ENCODE measurements at places on chromosomes 1 and 21.

- no peak for DNase-seq
These were observed 59.7 kb downstream of the TEX35 start for GRCh38 chr1:178572604-178573003.

GRCh38 chr1:203768256-203768655, 3.3 kb downstream of the LAX1 start:
- no peak for DNase-seq

DNA sequence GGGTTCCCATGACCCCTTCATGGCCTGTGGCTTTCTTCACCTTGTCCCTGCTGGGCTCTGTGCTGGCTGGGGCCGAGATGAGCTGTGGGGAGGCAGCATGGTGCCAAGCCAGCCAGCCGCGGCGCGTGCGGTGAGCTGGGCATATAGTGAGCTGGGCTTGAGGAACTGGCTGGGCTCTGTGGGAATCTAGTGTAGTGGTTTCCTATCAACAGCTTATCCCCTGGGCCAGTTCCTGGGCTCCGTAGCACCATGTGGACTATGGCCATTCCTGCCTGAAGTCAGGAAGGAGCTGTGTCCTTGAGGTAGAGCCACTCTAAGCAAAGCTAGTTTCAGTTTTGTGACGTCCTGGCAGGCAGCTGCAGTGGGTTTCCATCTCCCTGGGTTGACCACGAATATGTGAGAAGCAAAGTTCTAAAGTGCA, 1.8 kb downstream of the NCMAP start:
- DNase-seq, result no peak

DNA sequence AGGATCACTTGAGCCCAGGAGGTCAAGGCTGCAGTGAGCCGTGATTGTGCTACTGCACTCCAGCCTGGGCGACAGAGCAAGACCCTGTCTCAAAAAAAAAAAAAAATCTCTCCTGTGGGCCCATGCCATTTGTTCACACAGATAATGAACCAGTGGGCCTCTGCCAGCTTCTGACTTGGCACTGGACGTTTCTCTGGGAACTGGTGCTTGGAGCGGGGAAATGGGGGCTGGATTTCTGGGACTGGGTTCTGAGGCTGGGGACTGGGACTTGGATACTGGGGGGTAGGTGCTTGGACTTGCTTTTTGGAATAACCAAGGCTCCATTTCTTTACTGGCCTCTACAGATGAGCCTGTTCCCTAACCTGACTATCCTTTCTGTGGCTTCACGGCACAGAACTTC, 9.7 kb downstream of the IFI6 start:
- DNase-seq, result no peak

GRCh38 chr1:56189454-56189853, 389.9 kb downstream of the PLPP3 start:
- DNase-seq, result no peak

DNA sequence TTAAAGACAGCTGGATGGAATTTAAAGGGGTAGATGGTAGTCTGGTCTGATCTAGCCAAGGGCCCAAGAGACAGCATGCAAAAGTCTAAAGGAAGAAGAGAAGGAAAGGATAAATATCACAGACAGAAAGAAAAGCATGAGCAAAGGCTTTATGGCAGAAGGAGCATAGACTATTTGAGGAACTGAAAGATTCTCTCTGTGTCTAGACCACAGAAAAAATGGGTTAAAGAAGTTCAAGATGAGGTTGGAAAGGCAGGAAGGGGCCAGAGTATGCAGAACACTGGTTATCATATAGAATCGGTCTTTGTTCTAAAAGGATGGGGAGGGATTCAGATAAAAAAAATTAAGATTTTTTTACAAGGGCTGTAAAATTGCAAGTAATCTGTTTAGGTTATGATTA, 136.8 kb upstream of the SGIP1 start:
- no peak for DNase-seq

DNA sequence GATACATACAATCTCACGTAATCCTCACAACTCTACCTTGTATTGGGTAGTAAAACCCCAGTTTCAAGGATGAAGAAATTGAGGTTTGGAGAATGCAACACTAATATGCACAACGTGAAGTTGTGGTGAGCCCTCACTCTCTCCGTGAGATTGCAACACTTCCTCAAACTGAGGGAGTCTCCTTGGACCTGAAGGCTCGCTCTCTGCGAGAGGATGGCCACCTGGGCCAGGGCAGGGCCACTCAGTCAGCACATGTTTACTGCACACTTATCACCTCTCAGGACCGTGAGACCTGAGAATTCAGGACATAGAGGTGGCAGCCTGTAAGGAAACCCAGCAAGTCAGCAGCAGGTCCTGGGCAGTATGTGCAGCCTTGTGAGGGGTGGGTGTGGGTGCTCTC, 8.7 kb downstream of the SH3BP5L start:
- no peak for DNase-seq

DNA sequence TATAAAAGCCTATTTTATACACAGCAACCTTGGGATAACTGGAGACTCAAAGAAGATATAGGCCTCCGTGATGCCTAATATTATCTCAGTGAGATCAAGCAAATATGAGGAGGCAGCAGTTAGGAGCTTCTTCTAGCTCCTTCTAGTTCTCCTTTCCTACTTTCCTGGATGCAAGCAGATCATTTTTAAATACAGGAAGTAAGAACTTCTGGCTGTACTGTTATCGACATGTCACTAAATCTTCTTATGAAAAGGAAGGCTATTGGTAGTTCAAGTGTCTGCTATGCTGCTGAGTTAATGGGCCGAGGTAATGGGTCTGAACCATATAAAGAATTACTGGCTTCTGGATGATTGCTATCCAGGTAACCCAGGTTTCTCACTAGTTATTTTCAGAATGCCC, 15.9 kb downstream of the HSPA13 start:
- no peak for DNase-seq

DNA sequence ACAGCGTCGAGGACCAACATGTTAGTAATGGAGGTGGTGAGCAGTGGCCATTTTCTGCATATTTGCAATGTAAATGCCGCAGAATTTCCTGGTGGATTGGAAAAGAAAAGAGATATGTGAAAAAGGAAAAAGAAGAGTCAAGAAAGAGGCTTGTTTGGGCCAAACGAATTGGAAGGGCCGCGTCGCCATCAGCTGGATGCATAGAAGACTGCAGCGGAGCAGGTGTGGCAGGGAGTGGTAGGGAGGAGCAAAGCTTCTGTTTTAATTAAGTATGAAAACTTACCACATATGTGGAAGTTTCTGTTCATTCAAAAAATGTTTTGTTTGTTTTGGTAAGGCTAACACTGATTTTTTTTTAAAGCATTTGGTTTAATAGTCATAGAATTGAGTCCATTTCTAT, 690.7 kb downstream of the NCAM2 start:
- no peak for DNase-seq

- DNase-seq, result no peak
These were observed 453 bp downstream of the DRAM2 start for GRCh38 chr1:111139324-111139955.

DNA sequence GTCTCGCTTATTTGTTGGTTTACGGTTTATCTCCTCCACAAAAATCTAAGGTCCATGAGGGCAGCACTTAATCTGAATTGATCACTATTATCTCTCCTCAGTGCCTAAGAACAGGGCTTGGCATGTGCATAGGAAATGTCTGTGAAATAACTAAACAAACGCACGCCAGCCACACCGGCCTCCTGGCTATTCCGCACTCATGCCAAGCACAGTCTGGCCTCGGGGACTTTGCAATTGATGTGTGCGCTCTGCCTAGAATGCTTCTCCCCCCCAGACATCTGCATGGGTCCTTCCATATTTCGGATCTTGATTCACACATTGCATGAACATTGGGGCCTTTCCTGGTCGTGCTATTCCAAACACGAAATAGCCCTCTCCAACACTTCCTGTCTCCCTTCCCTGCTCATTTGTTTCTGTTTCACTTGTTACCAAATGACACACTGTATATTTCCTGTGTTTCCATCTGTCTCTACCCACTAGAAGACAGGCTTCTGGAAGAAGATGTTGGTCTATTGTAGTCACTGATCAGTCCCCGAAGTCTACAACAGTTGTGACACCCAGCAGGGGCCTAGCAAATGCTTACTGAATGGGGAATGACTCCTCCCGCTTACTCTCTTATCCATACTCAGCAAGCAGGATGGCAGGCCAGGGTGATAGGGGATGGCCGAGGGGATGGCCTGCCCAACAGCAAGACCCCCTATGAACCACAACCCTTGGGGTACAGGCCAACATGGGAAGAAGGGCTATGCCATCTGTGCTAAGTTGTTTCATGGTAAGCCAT, 93.9 kb downstream of the GLIS1 start:
- no peak for DNase-seq

- DNase-seq, result no peak
These were observed 197.5 kb upstream of the PTBP2 start for GRCh38 chr1:96524100-96524499.

GRCh38 chr1:14366091-14367018, 232.1 kb upstream of the KAZN start:
- DNase-seq, result no peak

- no peak for DNase-seq
These were observed 212.4 kb downstream of the BACH1 start for GRCh38 chr21:29511096-29511495.

DNA sequence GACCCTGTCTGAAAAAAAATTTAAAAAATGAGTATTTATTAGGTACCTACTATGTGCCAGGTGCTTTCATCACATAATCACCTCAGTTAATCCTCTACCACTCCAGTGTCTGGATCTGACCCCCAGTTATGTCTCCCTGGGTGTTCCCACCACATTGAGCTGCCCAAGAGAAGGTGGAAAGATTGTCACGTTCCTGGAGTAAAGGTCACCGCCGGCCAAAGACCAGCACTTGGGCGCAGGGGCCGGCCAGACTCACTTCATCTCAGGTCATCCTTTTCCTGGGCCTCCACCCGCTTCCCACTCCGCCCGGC, 714 bp downstream of the PYCR2 start:
- DNase-seq, result no peak

DNA sequence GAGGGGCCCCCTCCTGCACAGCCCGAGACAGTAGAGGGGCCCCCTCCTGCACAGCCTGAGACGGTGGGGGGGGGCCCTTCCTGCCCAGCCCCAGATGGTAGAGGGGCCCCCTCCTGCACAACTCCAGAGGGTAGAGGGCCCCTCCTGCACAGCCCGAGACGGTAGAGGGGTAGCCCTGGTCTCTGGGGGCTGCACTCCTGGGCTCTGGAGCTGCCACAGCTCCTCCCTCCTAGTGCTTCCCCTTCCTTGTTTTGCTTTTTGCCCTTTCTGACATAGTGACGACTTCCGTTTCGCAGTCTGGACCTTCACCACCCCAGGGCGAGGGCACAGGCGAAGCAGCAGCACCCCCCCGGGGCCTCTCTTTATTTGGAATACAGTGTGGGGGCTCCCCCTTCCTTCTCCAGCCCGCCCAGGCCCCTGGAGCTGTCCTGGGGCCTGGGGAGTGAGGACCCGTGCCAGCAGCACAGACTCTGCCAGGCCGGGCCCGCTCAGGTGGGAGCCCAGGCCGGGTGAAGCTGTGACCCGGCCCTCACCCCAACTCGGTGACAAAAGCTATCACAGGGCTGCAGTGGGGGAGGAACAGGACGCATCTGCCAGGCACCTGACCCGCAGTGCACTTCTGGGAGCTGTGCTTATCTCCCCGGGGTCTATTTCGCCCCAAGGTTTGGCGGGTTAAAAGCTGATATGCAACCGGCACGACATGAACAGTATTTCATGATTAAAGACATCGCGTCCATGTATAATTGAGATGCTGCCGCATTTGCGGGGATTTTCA, 1.1 kb upstream of the PRXL2B start:
- no peak for DNase-seq

DNA sequence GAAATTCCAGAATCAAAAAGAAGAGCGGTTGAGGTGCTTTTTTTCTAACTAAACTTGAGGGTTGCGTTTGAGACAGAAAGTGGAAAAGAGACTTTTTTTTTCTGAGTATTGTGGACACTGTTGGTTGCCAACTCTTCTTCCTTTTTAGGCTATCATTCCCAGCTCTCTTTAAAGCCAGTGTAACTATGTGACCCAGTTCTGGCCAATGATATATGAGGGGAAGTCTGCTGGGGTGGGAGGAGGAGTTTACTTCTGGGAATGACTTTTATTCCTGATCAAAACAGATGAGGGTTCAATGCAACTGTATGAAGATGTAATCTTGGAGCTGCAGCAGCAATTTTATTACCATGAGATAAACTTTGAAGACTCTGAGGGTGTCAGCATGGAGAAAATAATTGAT, 17.3 kb upstream of the NMNAT2 start:
- DNase-seq, result no peak

- no peak for DNase-seq
These were observed 5.7 kb downstream of the DMRTA2 start for GRCh38 chr1:50417507-50417906.

DNA sequence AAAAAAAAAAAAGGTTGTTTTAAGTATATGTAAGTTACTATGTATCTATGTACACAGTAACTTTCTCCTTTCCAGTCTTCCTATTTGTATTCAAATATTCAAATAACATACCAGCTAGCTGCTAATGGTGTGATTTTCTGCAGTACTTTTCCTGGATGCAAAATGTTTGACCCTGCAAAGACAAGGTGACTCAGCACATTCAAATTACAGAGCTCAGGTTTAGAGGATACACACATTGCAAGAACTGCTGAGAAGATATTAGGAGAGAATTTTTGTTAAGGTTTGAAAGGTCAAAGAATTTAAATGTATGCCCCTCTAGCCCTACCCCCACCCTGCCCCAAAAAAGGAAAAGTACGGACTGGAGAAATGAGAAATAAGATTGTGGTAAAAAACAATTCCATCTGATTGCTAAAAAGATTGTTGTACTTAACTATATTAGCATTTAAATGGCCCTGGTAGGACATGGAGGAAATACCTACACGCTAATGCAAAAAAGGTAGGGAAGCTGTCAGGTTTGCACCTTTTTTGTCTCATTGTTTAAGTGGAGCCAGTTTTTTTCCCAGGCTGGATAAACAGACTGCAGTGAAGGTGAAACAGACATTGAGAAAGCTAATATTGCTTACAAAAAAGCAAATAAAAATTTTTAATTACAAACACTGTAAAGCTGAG, 45.6 kb downstream of the ZNF281 start:
- DNase-seq, result no peak

DNA sequence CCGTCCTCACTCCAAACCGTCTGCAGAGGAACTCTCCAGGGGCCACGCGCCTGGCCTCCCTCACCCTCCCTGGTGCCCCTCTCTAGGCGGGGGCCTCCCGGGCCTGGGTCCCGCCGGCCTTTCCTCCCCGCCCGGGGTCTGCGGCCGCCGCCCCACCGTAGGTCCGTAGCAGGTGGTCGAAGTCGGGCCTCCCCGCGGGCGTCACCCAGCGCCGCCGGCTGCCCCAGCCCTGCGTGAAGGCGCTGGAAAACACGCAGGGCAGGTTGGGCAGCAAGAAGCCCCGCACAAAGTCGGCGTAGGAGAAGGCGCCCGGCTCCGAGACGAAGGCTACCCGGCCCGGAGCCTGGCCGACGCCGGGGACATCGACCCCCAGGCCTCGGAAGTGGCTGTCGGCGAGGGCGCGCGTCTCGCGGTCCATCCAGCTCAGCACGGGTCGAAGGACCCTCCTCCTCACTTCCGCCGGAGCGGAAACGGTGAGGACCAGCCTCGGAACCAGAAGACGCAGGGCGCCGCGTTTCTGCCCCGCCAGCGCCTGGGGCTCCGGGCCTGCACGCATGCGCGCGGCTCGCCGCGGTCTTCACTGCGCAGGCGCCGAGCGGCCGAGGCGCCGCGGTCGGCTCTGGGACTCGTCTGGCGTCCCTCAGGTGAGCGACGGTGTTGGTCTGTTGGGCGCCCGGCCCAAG, at the start of the genes JMJD4 and SNAP47:
JMJD4 (minus strand) TSS at position 447 of the 683 bp plus-strand sequence; CDS start at position 418, 29 bp downstream.
SNAP47 (plus strand) TSS at position 580 of the 683 bp plus-strand sequence. CDS start 12,302 bp downstream, outside the sequence.
- peak; percentile 64 for DNase-seq

Data from cortex of kidney (tissue), 1 donor.